ENCODE measurements at places on chromosomes 2 and 18.

DNA sequence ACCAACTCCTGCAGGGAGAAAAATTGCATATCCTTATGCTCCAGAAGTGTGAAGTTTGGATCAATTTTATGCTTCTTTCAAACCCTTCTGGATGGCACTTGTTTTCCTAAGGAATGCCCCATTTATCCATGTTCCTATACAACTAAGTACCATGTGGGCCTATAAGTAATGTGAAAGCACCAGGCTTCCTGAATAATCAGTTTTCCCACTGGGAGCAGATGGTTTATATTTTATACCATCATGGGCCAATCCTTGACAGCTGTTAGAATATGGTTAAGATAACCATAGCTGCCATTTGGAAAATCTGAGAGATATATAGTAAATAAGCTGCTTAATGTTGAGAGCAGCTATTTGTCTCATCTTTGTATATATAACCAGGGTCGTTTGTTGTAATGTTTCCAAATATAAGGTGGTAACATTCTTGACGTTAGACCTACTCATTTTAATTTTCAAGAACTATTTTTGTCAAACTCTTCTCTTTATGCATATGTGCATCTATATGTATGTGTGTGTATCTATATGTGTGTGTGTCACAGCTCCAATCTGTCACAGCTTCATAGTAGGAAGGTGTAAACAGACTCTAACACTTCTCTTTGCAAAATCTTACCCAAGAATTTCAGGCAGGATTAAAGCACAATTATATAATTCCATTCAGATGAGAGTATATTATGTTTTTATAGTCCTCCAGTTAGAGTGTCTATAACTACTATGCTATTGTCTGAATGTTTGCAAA is 458.7 kb upstream of the GCFC2 start:
- DNase-seq: no peak

DNA sequence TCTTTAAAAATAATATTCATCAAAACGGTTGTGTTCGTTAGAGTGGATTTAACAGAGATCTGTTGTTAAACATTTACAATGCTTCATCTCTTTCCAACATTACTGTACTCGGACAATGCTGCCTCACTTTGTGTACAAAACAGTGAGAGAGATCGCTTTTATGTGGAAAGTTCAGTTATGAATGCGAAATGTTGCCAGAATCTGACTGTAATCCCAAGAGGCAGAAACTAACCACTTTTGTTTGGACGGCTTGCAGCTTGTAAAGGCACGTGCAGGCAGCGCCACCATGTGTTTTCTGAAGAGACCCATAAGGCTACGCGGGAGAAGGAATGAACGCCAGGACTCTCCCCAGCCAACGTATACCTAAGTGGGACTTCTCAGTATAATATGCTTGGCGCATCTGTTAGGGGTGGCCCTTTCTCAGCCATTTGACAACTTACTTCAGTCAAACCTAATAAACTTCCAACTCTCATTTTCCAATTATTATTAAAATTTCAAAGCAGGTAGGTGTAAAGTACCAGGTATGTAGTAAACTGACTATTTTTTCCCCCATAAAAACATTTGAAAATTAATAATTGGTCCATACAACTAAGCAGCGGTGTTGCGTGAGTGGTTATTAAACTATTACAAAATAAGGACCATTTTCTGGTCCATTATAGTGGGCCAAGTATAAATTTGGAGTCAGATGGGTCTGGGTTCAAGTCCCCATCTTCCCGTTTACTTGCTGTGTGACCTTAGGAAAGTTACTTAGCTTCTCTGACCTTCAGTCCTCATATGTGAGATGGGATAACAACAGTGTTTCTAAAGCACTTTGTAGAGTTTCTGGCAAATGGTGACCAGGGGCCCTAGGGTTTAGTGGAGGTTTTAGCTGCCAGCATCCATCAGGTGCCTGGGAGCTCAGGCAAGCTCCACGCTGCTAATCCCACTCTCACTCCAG is 5.6 kb upstream of the NAPG start:
- DNase-seq: peak; percentile 41

- no peak for DNase-seq
These were observed 998.0 kb upstream of the CDH2 start for GRCh38 chr18:29174891-29175290.

- no peak for DNase-seq
These were observed 322.1 kb downstream of the CCDC85A start for GRCh38 chr2:56505885-56506284.

DNA sequence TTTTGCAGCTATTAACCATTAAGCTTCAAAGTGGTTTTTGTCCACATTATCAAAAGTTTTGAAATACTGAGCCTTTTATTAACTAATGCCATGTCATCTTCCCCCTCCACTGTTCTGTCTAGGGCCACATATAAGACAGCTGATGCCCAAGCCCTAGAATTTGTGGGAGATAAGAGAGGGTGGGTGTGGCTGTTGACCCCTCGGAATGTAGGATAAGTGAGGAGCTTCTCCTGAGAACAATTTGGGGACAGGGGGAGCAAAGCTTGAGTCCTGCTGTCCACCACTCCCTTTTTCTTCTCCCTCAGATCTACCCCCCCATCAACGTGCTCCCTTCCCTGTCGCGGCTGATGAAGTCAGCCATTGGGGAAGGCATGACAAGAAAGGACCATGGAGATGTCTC is 14.3 kb upstream of the ANKRD53 start:
- DNase-seq: no peak

DNA sequence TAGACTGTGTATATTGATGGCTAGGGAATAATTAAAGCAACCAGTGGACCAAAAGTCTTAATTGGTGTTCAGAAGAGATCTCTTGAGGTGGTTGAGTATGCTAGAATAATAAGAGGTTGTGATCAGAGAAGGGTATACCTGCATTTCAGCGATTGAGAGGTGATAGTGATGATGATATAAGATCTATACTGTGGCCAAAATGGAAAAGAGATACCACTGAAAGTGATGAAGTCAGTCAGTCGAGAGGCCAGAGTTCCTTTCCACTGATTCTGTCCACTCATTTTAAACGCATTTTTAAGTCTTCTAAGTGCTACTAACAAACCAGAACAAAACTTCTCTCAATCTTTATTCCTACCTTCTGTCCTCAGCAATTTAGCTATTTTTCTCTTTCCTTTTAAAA is 32.9 kb downstream of the ACTR3 start:
- DNase-seq: no peak

All from activated naive CD4-positive, alpha-beta T cell (primary cell).